ENCODE measurements at places on chromosomes 4 and X.
A peak's percentile ranks its signal among the peaks of the same experiment; 100 is the strongest.

GRCh38 chr4:127410201-127410600, 222.6 kb upstream of the INTU start:
- no peak for DNase-seq

GRCh38 chr4:42412251-42412650, 15.0 kb downstream of the SHISA3 start:
- DNase-seq, result no peak

GRCh38 chr4:25505637-25505991, 128.6 kb downstream of the ANAPC4 start:
- no peak for DNase-seq

DNA sequence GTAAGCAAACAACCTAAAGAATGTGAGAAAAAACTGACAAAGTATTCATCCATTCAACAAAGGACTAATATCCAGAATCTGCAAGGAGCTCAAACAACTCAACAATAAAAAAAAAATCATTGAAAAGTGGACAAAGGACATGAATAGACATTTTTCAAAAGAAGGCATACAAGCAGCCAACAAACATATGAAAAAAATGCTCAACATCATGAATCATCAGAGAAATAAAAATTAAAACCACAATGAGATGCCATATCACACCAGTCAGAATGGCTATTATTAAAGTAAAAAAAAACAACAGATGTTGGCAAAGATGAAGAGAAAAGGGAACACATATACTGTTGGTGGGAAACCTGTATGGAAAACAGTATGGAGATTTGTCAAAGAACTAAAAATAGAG, 120.7 kb upstream of the ADGRL3 start:
- DNase-seq, result no peak

DNA sequence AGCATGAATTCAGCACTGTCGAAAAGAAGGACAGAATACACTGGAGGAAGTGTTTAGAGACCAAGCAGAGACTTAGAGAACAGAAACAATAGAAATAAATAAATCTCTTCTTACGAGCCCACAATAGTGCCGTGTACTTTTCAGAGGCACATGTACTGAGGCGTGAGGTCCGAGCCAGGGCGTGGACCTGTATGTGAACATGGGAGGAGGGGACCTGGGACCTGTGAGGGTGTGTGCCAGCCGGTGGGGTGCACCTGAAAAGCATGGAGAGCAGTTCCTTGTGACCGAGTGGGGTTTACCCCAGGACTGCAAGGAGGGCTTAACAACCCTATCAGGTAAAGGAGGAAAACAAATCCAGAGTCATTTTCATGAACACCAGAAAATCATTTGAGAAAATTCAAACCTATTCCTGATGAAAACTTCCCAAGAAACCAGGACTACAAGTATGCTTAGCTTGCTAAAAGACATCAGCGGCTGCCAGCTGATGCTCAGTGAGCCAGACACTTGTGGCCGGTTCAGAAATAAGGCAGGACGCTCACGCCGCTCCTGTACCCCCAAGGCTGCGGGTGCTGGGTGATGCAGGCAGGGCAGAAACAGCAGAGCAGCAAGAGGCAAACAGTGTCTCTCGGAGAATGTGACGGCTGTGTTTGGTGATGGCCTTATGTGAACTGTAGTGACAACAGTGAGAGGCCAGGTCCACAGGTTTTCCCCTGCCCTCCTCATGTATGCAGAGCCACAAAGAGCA, 37.1 kb downstream of the NELFA start:
- DNase-seq, result no peak

- DNase-seq, result no peak
Measured at GRCh38 chr4:20393486-20394100, 141.9 kb downstream of the SLIT2 start.

- no peak for DNase-seq
Measured at GRCh38 chr4:142547974-142548373, 298.1 kb downstream of the INPP4B start.

GRCh38 chr4:63787326-63787725, 621.9 kb downstream of the TECRL start:
- DNase-seq, result no peak

DNA sequence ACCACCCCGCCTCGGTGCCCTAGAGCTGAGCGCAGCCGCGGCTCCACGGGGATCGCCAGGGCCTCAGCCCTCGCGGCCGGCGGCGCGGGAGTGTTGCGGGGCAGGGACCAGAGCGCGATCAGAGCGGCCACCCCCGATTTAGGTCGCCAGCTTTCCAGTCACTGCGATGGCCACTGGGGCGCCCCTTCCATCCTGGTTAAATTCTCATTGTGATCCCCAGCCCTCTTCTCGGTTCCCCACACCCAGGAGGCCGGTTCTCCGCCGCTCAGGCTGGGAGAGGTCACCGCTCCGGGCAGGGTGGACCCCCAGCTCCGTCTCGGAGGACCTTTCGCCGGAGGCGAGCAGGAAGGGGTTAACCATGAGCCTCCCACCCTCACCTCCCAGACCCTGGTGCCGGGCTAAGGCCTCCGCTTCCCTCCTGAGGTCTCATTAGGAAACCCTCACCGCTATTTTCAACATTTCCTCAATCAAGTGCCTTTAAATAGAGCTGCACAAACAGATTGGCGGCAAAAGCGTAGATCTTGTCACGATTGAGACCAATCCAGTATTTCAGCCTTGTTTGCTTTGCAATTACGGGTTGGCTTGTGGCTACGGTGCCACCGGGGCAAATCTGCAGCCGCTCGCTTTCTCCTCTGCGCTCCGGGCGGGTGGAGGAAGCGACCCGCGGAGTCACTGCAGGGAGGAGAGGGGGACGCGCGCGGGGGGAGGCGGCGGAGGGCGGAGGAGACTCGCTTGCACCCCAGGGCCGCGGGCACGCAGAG, 8.3 kb upstream of the HAND2 start:
- DNase-seq, result no peak

- no peak for DNase-seq
Measured at GRCh38 chr4:37522996-37523395, 163.2 kb downstream of the RELL1 start.

- DNase-seq, result no peak
Measured at GRCh38 chrX:10327651-10328050, 170.9 kb downstream of the CLCN4 start.

GRCh38 chr4:25098964-25099891, 61.0 kb downstream of the SEPSECS start:
- no peak for DNase-seq

DNA sequence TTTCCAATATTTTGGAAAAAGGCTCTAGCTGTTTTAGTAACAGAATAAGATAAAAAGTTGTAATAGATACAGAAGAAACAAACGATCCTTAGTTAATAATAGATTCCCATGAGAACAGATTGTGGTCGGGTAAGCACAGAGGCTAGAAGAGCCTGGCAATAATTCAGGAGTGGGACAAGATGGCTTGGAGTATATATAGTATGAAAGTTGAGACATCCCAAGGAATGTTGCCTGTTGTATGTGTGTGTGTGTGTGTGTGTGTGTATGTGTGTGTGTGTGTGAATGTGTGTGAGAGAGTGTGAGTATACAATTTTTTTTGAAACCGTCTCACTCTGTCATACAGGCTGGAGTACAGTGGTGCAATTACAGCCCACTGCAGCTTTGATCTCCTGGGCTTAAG, 150.7 kb downstream of the PDGFC start:
- DNase-seq, result no peak

- DNase-seq, result no peak
Measured at GRCh38 chr4:183905081-183905592, at the start of gene STOX2. Gene STOX2, plus strand, starts transcription at chr4:183905307. Its CDS starts 1,484 bp downstream, at chr4:183906791.

DNA sequence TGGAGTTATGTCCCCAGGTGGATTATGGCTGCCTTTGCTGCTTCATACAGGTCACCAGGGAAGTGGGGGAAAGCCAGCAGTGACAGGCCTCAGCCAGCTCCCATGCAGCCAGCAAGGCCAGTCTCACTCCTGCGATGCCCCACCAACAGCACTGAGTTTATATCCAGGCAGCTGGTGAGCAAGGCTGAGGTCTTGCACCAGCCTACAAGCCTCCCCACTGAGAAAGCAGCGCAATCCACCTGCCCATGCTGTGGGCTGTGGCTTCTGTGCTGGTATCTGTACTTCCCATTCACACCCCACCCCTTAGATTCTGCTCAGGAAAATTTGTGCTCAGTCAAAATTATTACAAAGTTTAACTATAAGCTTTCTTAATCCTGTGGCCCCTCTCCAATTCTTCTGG, 153.5 kb downstream of the HHIP start:
- DNase-seq, result no peak

- DNase-seq, result no peak
Measured at GRCh38 chr4:160562661-160563060, 1459.8 kb downstream of the RAPGEF2 start.

- no peak for DNase-seq
Measured at GRCh38 chr4:123667496-123667895, 270.9 kb downstream of the SPRY1 start.

- no peak for DNase-seq
Measured at GRCh38 chr4:40583850-40584439, 45.7 kb downstream of the RBM47 start.

DNA sequence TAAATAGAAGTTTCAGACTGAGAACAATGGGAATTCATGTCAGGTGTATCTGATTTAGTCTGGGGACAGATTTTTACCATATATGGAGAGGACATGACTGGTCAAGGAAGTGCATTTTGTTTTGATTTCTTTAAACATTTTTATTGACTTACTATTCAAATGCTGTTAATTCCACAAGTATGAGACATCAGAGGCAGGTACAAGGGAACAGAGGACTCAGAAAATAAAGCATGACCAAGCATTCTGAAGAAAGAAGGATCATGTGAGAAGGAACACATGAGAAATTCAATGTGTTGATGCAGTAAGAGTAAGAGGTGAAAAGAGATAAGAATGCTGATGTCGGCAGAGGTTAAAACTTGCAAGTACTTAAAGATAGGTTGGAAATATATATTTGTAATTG, 1452.6 kb downstream of the PCDH7 start:
- DNase-seq, result no peak

GRCh38 chr4:122639181-122639580, 18.3 kb upstream of the IL21 start:
- no peak for DNase-seq

- no peak for DNase-seq
Measured at GRCh38 chr4:168735735-168736134, 238.9 kb downstream of the PALLD start.

GRCh38 chr4:82823062-82823461, 24.5 kb upstream of the SCD5 start:
- DNase-seq, result no peak

- DNase-seq, result no peak
Measured at GRCh38 chrX:2351999-2352995, 148.5 kb downstream of the DHRSX start.

- DNase-seq, result no peak
Measured at GRCh38 chrX:133987188-133987587, 1.8 kb upstream of the GPC3 start.

DNA sequence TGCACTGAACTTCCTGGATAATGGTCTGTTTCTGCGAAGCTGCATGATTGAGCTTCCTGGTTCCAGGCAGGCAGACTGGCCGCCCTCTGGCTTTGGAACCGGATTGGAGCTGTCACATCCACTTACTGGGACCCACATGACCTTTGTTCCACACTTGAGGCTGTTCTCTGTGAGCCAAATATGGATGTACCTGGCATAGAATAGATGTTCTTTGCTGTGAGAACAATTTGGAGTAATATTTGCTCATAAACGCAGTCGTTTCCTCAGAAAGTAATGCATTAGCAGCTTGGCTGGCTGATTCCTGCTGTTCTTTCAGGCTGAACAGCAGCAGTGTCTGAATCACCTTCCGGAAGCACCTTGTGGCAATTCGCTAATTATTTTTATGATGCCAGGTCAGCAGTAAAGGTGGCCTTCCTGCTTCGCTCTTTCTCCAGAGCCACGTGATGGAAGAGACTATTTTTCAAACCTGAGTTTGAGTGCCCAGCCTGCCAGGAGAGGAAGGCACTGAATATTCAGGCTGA, 78.1 kb upstream of the BOD1L1 start:
- no peak for DNase-seq

DNA sequence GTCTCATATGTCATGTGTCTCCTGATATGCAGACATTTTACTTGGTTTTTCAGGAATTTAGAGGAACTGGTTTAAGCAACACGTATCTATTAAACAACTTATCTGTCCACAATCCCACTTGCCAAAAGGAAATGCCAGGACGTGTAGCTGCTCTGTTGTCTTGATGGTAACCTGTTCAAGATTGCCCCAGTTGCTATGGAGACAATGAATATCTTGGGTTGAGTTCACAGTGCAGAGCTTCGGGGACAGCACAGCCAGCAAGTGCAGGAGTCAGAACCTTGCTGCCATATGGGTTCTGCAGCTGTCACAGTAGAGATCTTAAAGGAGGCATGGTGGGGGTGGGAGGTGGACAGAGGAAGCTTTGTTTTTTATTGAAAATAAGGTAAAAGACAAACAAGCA, 28.7 kb upstream of the FAM9B start:
- no peak for DNase-seq

GRCh38 chrX:49166914-49167739, 4.6 kb downstream of the MAGIX start:
- DNase-seq, result peak; percentile 60

- DNase-seq, result no peak
Measured at GRCh38 chrX:20032201-20032600, 41.3 kb upstream of the BCLAF3 start.

DNA sequence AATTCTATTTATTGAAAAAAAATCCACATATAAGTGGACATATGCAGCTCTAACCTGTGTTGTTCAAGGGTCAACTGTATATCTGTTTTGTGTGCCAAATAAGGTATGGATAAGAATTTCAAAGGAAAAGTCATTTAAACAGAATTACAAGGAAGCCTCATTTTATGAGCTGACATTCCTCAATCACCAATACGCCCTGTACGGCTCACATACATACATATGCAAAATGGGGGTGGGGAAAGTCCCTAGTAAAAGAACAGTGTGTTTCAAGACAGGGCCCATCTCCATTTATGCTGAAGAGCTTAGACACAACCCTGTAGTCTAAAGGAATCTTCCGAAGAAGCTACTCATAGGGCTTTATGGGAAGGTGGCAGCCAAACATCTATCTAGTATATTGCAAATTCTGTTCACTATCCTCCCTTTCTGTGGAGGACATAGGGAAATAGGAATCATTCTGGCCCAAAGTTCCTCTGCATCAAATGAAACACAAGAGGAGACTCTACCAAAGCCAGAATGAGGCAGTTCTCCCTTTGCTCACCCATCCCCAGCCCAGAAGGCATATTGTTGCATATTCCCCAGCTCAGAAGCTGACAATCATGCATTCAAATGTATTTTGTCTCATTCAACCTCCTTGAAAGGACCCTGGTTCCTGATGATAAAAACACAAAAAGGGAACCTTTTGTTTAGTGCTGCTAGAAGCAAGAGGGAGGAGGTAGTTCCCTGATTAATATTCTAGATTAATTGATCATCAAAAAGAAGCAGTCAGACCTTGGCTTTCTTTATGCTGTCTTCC, 13.7 kb upstream of the ZBTB33 start:
- no peak for DNase-seq

DNA sequence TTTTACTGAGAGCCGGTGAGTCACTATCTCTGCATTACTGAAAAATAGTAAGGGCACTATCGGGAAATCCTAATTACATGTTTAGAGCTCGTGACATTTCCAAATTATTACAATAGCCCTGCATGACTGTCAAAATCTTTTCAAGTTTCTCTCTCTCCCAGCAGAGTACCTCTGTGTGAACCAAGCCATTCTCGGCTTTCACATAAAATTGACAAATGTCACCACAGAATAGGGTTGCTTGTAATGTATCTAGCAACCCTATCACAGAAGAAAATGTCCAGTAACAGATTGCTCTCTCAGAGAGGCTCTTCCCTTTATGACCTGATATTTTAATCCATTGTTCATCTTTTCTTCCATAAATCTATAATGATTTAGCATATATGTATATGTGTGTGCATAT, 144.8 kb upstream of the GNPDA2 start:
- DNase-seq, result no peak
